ENCODE measurements at places on chromosomes 5 and 9.

- no peak for DNase-seq
These were observed 23.2 kb upstream of the IER5L start for GRCh38 chr9:129201289-129201688.

- DNase-seq, result no peak
These were observed 60.3 kb downstream of the TMC1 start for GRCh38 chr9:72581694-72582093.

- peak; percentile 65 for DNase-seq
These were observed 6.1 kb upstream of the TNIP1 start for GRCh38 chr5:151086905-151087360.

DNA sequence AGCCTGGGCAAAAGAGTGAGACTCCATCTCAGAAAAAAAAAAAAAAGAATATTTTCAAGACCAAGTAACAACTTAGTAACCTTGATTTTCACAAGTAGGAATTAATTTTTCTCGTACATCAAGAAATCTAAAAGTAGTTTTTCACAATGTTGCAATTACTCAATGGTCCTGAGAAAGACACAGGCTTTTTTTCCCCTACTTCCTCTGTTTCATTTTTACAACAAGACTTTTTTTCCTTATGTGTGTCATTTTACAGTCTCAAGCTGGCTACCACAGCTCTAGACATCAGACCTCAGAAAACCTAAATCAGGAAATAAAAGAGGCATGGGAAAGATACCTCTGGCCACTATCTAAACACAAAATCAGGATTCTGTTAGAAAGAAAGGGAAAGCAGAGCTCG, 45.9 kb downstream of the WDR36 start:
- no peak for DNase-seq

DNA sequence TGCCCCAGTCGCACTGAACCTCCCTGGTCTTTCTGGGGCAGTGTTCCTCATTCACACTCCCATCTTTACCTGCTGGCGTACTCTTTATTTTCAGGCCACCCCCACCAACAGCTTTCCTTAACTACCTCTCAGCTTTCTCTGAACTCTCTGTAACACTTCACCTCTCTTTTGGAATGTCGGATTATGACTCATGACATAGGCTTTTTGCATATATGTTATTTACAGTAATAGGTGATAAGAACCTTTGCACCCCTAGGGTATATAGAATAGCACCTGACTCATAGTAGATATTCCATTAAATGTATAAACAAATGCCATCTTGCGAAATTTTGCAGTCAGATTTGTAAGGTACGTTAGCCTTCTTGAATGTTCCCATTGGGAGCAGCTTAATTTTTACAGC, 52.9 kb upstream of the MIER3 start:
- no peak for DNase-seq

GRCh38 chr9:121598965-121599871, 52.2 kb upstream of the DAB2IP start:
- DNase-seq, result no peak

DNA sequence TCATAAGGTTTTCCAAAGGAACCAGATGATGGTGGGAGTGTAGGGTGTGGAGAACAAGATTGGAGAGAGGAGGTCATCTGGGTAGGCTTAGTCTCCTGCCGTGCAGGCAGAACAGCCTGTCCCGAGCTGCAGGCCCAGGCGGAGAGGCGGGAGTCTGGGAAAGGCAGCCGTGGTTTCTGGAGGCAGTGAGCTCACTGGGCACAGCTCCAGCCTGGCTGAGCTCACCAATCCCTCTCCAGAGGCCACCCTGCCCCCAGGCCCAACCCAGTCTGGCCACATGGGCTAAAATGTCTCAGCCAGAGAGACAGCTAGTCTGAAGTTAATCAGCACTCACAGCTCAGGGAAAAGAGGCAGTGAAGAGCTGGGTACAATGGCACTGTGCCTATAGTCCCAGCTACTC, 12.3 kb downstream of the P4HA2 start:
- no peak for DNase-seq

- no peak for DNase-seq
These were observed 82.2 kb downstream of the TRIO start for GRCh38 chr5:14225173-14225834.

DNA sequence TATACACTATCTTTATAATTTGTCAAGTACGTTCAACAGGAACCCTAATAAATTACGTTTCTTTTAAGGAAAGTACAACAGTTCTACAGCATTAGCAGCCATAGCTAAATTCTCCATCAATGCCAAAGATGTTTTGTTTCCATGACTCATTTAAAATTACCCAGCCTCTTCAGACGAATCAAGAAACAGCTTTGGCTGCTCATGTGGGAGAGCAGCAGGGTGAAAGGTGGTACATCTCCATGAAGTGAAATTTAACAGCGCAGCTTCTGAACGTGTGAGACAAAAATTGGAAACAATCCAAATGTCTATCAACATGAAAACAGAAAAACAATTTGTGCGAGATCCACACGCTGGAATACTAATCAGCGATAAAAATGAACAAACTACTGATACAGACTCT, 327.3 kb upstream of the CDH6 start:
- DNase-seq, result no peak

- DNase-seq, result no peak
These were observed 161.5 kb downstream of the ARL15 start for GRCh38 chr5:54148858-54149257.

GRCh38 chr5:56466136-56466816, 233.1 kb upstream of the ANKRD55 start:
- no peak for DNase-seq

DNA sequence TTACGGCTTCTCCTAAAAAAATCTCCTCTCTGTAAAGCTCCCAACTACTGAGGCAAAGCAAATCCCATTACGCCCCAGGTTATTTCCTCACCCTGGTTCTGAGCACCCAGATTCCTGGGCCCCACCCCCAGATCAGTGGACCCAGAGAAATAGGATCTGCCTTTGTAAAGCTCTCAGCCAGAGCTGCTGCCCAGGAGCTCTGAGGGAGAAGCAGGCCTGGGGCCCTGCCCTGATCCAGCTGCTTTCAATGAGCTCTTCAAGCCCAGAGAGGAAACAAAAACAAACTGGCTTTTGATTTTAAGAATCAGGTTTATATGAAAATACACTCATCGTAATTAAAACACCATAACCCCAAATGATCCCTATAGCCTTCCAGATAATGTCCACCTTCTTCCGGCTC, 124.5 kb downstream of the C5orf15 start:
- DNase-seq, result no peak

DNA sequence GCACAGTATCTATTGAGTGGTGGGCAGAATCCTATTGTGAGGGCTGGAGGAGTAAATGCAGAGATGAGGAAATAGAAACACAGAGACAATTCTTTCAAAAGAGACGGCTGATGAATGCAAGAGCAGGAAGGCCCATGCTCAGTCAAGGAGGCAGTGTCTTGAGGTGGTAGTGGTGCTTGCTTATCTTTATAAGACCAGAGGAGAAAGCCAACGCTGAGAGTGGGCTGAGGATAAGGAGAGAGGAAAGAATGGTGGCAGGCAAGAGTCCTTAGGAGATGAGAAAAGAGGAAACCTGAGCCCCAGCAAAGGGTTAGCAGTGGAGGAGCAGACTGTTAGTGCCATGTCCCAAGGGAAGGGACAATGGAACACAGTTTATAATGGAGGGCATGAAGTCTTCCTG, 86.0 kb downstream of the SNCAIP start:
- no peak for DNase-seq

DNA sequence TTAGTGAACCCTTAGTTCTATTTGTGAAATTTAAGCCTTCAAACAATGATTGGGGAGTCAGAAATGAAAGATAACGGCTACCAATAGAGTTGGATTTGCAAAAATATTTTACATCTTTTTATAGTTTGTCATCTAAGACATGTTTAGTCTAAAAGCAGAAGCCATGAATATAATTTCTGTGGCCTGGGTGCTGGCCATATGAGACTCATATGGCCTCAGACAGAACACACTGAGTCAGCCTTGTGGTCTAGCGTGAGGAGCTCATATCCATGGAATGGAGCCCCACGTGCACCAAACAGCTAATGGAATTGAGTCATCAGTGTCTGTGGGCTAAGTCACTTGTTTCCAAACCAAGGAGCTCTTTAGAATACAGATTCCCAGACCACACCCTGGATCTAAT, 240.7 kb upstream of the NREP start:
- no peak for DNase-seq

- no peak for DNase-seq
These were observed 29.7 kb upstream of the EFNA5 start for GRCh38 chr5:107700481-107700880.

DNA sequence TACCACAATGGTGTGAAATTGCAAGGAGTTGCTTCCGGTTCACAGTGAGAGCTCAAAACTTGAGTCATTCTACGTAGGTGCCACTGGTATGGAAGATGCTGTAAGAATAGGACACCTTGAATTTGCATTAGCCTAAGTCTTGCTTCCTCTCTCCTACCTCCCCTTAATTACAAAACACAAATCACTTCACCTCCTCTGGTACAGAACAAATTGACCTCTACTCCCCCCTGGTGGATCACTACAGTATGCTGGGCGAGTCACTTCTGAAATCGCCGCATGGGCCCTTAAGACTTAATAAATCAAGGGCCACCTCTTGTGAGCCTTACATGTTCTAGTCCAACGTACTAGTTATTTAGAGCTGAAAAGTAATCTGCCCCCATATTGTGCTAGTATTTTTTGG, 145.3 kb upstream of the SMARCA2 start:
- no peak for DNase-seq

GRCh38 chr5:8864053-8864452, 681.8 kb downstream of the SEMA5A start:
- no peak for DNase-seq

DNA sequence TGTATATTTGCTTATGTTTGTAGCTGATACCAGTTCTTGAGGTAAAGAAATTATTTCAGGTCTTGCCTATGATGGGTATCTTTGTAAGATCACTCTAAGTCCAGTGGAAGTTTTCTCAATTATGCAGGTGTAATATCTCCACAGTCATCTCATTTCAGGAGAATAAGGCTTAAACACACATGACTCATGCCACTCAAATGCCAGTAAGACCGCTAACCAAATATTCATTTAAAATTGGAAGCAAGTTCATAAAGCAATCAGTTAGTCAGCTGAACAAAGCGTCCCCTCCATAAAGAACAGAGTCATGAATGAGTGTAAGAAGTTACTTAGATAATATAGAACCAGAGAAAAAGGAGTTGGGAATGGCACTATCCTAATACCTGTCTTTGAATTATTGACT, 248.7 kb downstream of the LURAP1L start:
- DNase-seq, result no peak

DNA sequence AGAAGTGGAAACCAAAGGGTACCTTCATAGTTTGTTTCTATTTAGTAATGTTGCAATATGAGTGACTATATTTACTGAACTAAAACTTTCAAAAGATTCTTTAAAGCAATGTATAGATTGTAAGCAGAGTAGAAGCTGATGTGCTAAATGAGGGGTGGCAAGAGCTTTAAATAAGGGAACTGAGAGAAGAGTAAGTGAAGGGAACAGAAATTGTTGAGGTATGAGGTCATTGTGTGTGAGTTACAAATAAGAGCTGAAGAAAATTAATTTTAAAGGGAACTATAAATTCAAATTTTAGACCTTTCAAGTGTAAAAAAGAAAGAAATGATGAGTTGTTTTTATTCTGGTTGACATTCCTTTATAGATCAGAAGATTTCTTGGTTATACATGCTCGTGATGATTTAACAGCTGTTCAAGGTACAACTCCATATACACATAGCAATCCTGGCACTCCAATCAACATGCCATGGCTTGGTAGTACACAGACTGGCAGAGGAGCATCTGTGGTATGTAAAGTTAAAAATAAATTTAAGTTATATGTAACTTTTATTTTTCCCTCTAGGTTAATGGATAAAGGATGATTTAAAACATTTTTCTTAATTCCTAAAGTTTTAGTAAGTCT, 135.1 kb upstream of the TNFAIP8 start:
- DNase-seq, result no peak

DNA sequence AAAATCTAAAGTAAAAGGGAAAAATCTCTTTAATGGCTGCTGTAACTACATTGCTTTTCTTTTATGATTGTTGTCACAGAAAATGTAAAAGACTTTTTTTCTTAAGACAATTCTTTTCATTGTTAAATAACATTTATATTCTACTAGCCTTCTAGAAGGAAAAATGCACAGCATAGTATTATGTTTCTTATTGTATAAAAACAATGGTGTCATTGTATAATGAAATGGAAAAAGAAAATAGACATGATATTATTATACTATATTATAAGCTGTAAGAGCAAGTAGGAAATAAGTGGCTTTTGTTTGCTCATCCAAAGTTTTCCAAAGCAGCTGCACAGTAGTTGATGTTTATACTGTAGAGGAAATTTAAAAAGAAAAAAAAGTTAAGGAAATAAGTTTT, 1021.7 kb downstream of the EFNA5 start:
- no peak for DNase-seq

- DNase-seq, result no peak
These were observed 414.8 kb upstream of the SLC30A5 start for GRCh38 chr5:68679041-68679440.
